GM03348 (cell line): ENCODE measurements at places on chromosomes 11 and 22.

DNA sequence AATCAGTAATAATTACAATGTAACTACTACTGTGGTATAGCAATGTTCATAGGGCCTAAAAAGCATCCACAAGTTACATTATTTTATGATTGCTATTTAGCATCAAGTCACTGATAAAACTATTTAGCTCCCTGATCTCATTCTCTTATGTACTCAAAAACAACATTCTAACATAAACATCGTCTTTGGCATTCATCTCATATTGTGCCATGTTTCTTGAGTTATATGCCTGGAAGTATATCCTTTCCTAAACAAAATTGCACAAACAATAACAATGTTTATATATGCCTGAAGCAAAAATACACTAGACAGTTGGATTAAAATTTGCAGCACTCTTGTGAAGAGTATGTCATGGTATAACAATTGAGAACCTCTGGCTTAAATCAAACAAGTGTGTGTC is 34.1 kb downstream of the HORMAD2 start:
- no peak for DNase-seq

DNA sequence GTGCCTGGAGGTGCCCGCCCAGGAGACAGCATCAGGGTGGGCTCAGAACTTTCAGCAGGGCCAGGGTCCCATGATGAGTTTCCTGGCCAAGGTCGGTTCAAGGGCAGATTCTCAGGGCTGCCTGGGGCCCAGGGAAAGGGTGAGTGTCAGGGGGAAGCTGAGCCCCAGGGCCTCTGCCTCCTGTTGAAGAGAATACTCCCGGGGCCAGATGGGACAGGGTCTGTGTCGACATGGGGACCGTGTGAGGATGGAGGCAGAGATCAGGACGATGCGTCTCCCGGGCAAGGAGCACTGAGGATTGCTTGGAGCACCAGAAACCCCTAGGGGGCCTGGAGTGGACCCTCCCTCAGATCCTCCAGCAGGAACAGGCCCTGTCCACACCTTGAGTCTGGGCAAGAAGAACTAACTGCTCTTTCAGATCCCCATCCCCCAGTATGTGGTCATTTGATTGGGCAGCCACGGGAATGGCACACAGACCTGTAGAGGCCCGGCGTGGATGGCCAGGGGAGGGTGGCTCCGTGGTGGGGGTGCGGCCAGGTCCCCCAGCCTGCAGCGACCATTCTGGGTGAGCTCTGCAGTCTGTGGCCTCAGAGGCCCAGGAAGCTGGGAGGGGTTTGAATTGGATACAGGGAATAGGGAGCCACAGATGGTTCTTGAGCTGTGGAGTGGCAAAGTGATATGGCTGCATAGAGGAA is 1078.7 kb downstream of the BRD1 start:
- DNase-seq, result peak; percentile 1

- DNase-seq, result no peak
These were observed 745 bp downstream of the C22orf39 start for GRCh38 chr22:19446603-19447329.

- DNase-seq, result peak; percentile 21
These were observed 61.0 kb upstream of the PLET1 start for GRCh38 chr11:112321501-112322172.

GRCh38 chr22:46069521-46070214 is 80.7 kb upstream of the PPARA start:
- peak; percentile 77 for DNase-seq

DNA sequence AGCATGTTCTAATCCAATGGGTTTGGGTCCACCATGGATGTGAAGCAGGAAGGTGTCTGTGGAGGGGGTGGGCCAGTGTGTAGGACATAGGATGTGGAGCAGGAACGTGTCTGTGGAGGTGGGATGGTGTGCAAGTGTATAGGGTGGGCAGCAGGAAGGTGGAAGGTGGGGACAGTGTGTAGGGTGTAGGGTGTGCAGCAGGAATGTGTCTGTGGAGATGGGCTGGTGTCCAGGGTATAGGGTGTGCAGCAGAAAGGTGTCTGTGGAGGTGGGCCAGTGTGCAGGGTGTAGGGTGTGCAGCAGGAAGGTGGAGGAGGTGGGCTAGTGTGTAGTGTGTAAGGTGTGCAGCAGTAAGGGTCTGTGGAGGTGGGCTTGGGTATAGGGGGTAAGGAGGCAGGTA is 1068.0 kb downstream of the NTM start:
- DNase-seq, result no peak

DNA sequence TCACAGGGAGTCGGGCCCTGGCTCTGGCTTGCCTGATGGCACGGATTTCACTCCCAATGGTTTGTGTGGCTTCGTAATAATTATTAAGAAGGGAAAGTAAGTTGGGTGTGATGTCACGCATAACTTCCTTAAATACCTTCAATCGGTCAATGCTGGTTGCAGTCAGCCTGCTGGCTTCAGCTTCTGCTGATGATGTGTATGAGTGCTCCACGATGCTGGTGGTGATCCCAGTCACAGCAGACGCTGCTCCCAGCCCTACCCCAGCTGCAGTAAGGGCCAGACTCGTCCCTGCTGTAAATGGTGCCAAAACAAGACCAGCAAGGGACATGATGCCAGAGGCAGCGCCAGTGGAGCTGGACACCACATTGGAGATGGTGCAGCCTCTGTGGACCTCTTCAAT is 19.1 kb downstream of the APOL3 start:
- no peak for DNase-seq

GRCh38 chr11:27440090-27440489 is 32.5 kb downstream of the LGR4 start:
- no peak for DNase-seq

GRCh38 chr22:44133161-44133560 is 47.6 kb upstream of the PARVG start:
- DNase-seq, result peak; percentile 63

DNA sequence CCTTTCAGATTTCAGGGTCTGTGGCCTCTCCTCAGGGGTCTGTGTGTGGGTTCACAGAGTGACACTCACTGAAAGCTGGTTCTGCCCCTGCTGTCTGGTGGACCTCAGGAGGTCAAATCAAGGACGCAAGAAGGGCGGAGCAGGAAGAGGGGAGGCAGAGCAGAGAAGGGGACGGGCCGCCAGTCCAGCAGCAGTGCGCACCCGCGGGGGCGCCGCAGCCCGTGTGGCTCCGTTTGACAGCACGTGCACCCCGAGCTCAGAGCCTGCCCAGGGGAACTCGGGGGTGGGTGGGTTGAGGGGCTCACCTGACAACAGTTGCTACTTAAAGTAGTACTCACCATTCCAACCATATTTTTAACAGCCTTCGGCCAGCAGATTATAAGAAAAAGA is 71.4 kb upstream of the PITPNB start:
- DNase-seq, result no peak

DNA sequence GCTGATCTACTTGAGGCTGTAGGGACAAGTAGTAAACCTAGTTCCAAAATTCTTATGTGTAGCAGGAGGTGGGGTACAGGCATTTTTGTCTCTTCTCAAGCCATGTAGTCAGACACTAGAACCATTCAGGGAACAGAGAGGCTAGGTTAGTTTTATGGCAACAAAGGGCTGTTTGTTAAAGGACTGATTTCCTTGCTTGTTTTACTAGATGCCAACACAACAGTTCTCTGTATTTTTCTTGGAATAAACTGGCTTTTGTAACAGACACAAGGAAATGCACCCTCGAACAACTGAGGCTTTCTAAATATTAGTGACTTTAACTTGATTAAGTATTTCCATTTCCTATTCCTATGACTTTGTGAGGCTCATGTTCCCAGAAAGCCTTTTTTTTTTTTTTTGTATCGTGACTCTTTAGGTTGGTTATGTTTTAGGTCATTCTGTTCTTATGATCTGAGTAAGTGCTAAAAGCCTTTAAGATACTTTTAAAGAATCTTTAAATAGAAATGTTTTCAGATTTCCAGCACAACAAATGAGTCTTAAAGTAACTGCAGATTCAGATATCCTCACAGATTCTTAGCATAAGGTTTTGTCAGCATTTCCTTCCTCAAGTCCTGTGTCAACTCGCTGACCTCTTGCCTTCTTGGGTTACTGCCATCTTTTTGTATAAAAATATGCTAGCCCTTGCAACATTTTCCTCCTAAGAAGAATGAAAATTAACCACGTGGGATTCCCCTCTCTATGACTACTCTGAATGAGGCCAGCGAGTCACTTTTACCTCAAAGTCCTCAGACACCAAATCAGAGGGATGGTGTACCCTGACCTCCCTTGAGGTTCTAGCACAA is 92.5 kb downstream of the CCDC83 start:
- peak; percentile 70 for DNase-seq

DNA sequence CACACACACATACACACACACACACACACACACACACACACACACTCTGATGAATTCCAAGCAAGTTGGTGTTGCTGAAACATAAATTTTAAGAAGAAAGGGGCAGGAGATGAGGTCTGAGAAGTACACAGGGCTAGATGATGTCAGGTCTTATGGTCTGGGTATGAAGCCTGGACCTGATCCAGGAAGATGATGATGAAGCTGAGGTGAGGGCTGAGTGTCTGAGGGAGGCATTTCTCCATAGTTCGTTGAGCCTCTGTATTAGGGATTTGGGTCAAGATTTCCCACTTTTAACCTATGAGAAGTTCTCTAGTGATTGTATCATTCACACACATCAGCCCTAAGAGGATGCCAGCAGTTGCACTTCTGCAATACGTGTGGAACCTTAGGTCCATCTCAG is 32.6 kb downstream of the KREMEN1 start:
- DNase-seq, result no peak

DNA sequence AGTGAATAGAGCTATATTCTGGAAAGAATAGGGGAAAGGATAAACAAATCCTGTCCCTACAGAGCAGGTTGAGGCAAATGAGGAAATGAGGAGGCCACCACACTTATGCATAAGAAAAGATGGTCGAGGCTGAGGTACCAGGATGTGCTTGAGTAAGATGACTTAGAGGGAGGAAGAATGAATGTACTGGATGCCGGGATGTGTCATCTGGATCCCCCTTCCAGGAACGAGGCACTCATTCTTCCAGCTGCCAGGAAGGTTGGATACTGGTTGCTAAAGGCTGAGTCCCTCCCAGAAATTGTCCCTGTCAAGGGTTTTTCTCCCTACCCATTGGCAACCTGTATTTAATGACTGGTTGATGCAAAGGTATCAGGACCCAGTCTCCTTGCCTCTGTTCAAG is 31.1 kb upstream of the SYT9 start:
- no peak for DNase-seq

- DNase-seq, result peak; percentile 18
These were observed 101.3 kb downstream of the PDHX start for GRCh38 chr11:35017528-35018342.

DNA sequence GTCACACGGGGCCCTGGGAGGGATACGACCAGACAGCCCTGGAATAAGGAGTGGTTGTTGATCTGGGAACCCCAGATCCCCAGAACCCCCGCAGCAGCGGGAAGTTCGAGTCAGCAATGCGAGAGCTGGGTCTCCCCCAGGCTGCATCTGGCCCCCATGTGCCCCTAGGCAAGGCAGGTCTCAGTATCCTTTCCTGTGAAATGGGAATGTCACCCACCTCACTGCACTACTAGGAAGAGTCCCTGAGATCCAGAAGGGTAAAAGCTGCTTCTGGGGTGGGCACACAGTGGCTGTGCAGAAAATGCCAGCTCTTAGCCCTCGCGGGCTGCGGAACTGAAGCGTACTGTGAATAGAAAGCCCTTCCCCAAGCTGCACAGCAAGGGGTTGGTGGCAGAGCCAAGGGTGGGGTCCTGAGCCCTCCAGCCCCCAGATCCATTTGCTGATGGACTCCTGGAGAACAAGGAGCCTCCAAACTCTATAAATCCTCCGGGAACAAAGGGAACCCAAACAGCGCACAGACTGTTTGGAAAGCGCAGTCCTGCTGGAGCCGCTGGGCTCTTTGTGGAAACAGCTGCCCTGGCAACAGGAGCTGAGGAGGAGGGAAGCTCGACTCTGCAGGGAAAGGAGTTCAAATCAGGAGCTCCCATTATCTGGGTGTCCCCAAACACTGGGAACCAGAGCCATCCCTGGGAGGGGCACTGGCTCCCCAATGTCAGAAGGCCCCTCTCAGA is 68.2 kb upstream of the SHISAL1 start:
- DNase-seq, result no peak

DNA sequence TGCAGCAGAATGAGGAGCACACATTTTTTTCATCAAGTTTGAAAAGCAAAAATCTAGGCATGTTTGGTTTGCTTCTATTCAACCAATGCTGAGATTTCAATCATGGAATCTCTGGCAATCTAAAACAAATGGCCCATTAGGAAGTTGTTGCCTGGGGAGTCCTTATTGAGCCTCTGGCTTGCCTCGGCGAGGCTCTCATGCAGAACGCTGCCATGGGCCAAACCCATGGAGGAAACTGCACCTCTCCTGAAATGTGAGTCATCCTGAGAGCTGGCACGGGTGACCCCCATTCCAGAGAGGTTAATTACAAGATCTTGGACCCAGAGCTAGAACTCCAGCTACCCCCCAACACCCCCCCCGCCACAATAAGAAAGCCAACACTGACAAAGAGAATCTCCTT is 80.7 kb downstream of the MN1 start:
- peak; percentile 27 for DNase-seq

GRCh38 chr11:129292771-129293170 is 82.9 kb upstream of the BARX2 start:
- no peak for DNase-seq
